ENCODE measurements at places on chromosomes 5 and 9. TPM values are rescaled to one million over a fixed set of nuclear protein-coding genes. Genes with fewer than 3 reads are reported as not detected.

DNA sequence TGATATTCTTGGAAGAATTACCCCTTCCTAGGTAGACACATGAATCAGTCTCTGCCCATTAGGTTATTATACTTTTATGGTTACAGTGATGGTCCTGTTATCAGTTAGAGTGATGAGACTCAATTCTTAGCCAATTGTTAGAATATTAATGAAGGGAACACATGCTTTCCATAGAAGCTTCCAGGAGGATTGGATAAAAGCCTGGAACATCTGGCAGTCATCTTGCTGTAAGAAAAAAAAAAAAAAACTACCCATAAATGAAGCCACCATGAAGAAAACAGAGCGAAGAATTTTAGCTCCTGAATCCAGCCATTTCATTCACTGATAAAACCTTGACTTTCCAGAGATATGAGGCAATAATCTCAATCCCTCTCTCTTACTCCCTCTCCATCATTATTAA lies 262.5 kb upstream of the GRIN3A start:
- no peaks in the 10 kb centered on the region for H3K27me3 ChIP-seq
- no peak overlapping the region for H3K4me3 ChIP-seq
- H3K36me3 ChIP-seq, result no peaks in the 10 kb centered on the region
- DNase-seq, result peak; percentile 81
- H3K27ac ChIP-seq, result no peak overlapping the region
- H3K4me1 ChIP-seq, result no peaks in the 10 kb centered on the region

- no peaks in the 10 kb centered on the region for H3K36me3 ChIP-seq
- no peak overlapping the region for H3K4me3 ChIP-seq
- no peak overlapping the region for H3K27ac ChIP-seq
- no peak for DNase-seq
Measured at GRCh38 chr9:7452378-7452777, 347.2 kb downstream of the DMAC1 start.

- no peak overlapping the region for H3K27ac ChIP-seq
- no peaks in the 10 kb centered on the region for H3K4me1 ChIP-seq
- no peaks in the 10 kb centered on the region for H3K27me3 ChIP-seq
- no peak for DNase-seq
- H3K4me3 ChIP-seq, result no peak overlapping the region
Measured at GRCh38 chr5:103804711-103805110, 242.1 kb upstream of the NUDT12 start.

DNA sequence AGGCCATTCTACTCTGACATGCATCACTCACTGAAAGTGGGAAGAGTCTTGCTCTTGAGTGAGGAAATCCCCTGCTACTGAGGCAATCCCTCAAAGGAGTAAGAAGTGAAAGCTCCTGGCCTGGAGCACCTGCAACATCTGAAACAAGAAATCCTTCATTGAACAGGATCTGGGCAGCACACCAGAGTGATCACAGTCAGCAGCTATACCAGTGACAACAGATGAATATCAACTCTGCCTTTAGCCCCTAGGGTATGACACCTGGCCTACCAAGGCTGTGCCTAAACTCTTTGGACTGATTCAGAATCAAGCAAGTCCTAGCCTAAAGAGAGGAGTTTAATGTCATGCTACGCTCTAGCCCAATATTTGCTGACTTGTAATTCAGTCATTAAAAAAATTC lies 156.2 kb upstream of the CCDC152 start:
- H3K36me3 ChIP-seq, result no peaks in the 10 kb centered on the region
- no peak for DNase-seq
- H3K27me3 ChIP-seq, result no peaks in the 10 kb centered on the region
- peaks cover 9% of the 10 kb centered on the region for H3K4me1 ChIP-seq
- no peak overlapping the region for H3K4me3 ChIP-seq

- H3K27me3 ChIP-seq, result no peaks in the 10 kb centered on the region
- no peak overlapping the region for H3K27ac ChIP-seq
- no peaks in the 10 kb centered on the region for H3K36me3 ChIP-seq
Measured at GRCh38 chr9:75941066-75941465, 50.6 kb downstream of the PCSK5 start.

DNA sequence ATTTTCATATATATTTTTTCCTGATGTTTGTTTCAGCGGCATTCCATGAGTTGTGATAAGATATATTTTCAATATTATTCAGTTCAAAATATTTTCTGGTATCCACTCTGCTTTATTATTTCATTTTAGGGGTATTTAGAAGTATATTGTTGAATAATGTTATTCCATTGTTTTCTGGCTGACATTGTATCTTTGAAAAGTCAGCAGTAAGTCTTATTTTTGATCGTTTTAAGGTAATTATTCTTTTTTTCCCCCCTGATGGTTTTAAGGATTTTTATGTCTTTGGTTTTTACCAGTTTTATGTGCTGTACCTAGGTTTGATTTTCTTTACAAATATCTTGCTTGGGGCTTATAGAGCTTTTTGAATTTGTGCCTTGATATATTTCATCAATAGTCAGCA lies 6.6 kb upstream of the GLRA1 start:
- no peak overlapping the region for H3K4me3 ChIP-seq
- no peaks in the 10 kb centered on the region for H3K36me3 ChIP-seq

DNA sequence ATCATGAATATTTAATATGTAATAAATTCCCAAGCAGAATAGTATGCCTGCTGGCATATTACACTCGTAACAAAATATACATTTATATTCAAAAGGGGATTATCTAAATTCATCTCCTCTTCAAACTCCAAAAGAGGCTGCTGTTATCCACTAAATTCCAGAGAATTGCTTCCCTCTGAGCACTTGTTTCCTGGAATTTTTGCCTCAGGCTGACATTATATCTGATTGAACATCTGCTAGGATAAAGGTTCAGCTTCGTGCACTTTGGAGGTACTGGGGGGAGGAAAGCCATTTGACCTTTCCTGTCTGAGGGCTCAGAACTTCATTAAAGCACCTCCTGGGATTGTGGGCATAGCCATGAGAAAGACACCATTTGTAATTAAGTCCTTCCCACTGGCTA lies 4.3 kb upstream of the HAPLN1 start:
- H3K27me3 ChIP-seq, result peaks cover 20% of the 10 kb centered on the region
- H3K4me1 ChIP-seq, result peaks cover 13% of the 10 kb centered on the region
- H3K36me3 ChIP-seq, result no peaks in the 10 kb centered on the region
- H3K4me3 ChIP-seq, result no peak overlapping the region
- no peak for DNase-seq

GRCh38 chr5:81761270-81761669 lies 10.4 kb upstream of the SSBP2 start:
- H3K4me3 ChIP-seq, result no peak overlapping the region
- H3K27me3 ChIP-seq, result no peaks in the 10 kb centered on the region
- H3K36me3 ChIP-seq, result no peaks in the 10 kb centered on the region
- no peak overlapping the region for H3K27ac ChIP-seq

- no peak overlapping the region for H3K4me3 ChIP-seq
- H3K27me3 ChIP-seq, result no peaks in the 10 kb centered on the region
- H3K27ac ChIP-seq, result no peak overlapping the region
Measured at GRCh38 chr5:15547261-15547839, 47.4 kb downstream of the FBXL7 start.

- no peak overlapping the region for H3K27ac ChIP-seq
- H3K27me3 ChIP-seq, result peaks cover 18% of the 10 kb centered on the region
- no peak overlapping the region for H3K4me3 ChIP-seq
- DNase-seq, result no peak
Measured at GRCh38 chr9:136285501-136286358, 18.2 kb downstream of the CCDC187 start.

GRCh38 chr9:120845255-120845654 lies 2.5 kb upstream of the PSMD5 start:
- H3K4me1 ChIP-seq, result peaks cover 13% of the 10 kb centered on the region
- no peak overlapping the region for H3K27ac ChIP-seq
- H3K27me3 ChIP-seq, result no peaks in the 10 kb centered on the region
- DNase-seq, result no peak
- H3K4me3 ChIP-seq, result no peak overlapping the region
- H3K36me3 ChIP-seq, result peaks cover 22% of the 10 kb centered on the region

DNA sequence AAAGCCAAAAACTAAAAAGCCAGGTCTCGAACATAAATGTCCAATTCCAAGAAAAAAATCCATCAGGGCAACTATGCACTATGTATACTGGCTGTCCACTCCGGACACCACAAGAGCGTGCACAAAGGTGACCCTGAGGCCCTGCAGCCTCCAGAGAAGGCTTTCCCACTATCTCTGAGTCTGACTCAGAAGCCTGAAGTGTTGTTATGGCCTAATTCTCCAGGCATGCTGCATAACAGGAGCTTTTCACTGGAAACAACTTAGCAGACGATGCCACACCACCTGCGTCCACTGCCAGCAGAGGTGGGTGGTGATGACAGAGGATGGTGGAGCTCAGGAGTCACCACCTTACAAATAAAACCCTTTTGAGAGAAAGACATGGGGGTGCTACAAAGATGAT lies 63.7 kb downstream of the HABP4 start:
- H3K36me3 ChIP-seq, result peaks cover 10% of the 10 kb centered on the region
- no peak for DNase-seq
- no peaks in the 10 kb centered on the region for H3K27me3 ChIP-seq
- no peak overlapping the region for H3K4me3 ChIP-seq
- peaks cover 2% of the 10 kb centered on the region for H3K4me1 ChIP-seq
- H3K27ac ChIP-seq, result peak overlapping the region; percentile 20

- peaks cover 5% of the 10 kb centered on the region for H3K27me3 ChIP-seq
- H3K4me1 ChIP-seq, result no peaks in the 10 kb centered on the region
- no peak overlapping the region for H3K4me3 ChIP-seq
- no peak overlapping the region for H3K27ac ChIP-seq
Measured at GRCh38 chr9:22452415-22453010, 5.9 kb downstream of the DMRTA1 start.

- H3K36me3 ChIP-seq, result no peaks in the 10 kb centered on the region
- H3K4me1 ChIP-seq, result peaks cover 12% of the 10 kb centered on the region
- H3K4me3 ChIP-seq, result no peak overlapping the region
- H3K27me3 ChIP-seq, result no peaks in the 10 kb centered on the region
Measured at GRCh38 chr5:124287813-124288212, 458.6 kb downstream of the ZNF608 start.

- no peak overlapping the region for H3K4me3 ChIP-seq
- H3K4me1 ChIP-seq, result no peaks in the 10 kb centered on the region
- no peak for DNase-seq
- H3K27ac ChIP-seq, result no peak overlapping the region
- H3K36me3 ChIP-seq, result peaks cover 22% of the 10 kb centered on the region
- H3K27me3 ChIP-seq, result no peaks in the 10 kb centered on the region
Measured at GRCh38 chr9:13186091-13186490, 93.4 kb downstream of the MPDZ start.

Gene S100Z
- 0.09 TPM for total RNA-seq

Gene IFNA2
- 0.09 TPM for total RNA-seq

Gene GALT
- 43.5 TPM for total RNA-seq

Gene ACOT12
- total RNA-seq, result 0.18 TPM

Gene FAM169A
- 0.62 TPM for total RNA-seq

Gene SARDH
- 6.3 TPM for total RNA-seq

Gene SUSD1
- total RNA-seq, result 7.9 TPM
